ENCODE measurements at places on chromosomes 7 and 10.

GRCh38 chr10:123136806-123137642 lies 1.3 kb downstream of the HMX3 start:
- no peak for DNase-seq

GRCh38 chr10:93437946-93438612 lies 44.1 kb downstream of the MYOF start:
- no peak for DNase-seq

- no peak for DNase-seq
Measured at GRCh38 chr7:37786741-37787569, 61.4 kb upstream of the NME8 start.

- DNase-seq: no peak
Measured at GRCh38 chr7:94231305-94231704, 163.4 kb upstream of the COL1A2 start.

- DNase-seq: no peak
Measured at GRCh38 chr10:114550756-114551635, 107.1 kb downstream of the ABLIM1 start.

- no peak for DNase-seq
Measured at GRCh38 chr7:81370822-81371221, 399.0 kb downstream of the HGF start.

- DNase-seq: no peak
Measured at GRCh38 chr7:24025765-24026164, 258.2 kb upstream of the NPY start.

- no peak for DNase-seq
Measured at GRCh38 chr10:51445588-51445987, 253.8 kb downstream of the CSTF2T start.

DNA sequence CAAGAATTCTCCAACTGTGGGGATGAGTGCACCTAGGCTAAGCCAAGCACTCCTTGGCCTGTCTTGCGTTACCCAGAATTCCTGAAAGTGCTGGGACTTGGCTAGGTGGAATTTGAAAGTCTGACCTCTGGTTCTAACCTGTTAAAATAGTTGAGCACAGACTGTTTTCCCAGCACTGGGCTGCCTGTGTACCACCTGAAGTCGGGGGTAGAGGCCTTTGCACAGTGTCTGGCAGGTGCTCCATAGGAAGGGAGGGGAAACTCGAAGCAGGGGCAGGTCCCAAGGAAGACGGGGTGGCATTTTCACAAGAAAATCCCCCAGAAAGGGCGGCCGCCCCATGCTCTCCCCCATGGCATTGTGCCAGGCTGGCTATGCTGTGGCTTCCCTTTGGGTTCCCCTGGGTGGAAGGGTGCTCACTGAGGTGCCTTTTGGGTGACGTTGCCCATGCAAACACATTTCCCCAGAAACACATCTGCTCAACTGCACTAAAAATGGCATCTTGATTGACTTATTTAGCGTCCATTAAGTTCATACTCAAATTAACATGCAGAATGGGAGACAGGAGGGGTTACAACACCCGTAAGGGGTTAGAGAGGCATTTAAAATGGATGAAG lies 62.9 kb downstream of the SYPL1 start:
- DNase-seq: no peak

DNA sequence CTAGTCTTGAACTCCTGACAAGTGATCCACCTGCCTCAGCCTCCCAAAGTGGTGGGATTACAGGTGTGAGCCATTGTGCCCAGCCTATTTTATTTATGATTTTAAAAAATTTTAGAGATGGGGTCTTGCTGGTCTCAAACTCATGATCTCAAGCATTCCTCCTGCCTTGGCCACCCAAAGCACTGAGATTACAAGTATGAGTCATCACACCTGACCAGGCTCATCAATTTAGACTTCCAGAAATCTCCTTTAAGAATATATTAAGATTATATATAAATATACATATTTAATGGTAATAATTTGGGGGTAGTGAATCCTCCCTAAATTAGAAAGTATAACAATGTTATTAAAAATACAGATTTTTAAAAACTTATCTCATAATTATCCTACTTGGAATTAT lies 29.1 kb downstream of the LAMB1 start:
- no peak for DNase-seq

- no peak for DNase-seq
Measured at GRCh38 chr10:105207476-105207995, 566.4 kb downstream of the SORCS3 start.

- DNase-seq: no peak
Measured at GRCh38 chr7:52764492-52765169, 270.8 kb upstream of the POM121L12 start.

- no peak for DNase-seq
Measured at GRCh38 chr7:92730808-92731207, 105.6 kb downstream of the CDK6 start.

DNA sequence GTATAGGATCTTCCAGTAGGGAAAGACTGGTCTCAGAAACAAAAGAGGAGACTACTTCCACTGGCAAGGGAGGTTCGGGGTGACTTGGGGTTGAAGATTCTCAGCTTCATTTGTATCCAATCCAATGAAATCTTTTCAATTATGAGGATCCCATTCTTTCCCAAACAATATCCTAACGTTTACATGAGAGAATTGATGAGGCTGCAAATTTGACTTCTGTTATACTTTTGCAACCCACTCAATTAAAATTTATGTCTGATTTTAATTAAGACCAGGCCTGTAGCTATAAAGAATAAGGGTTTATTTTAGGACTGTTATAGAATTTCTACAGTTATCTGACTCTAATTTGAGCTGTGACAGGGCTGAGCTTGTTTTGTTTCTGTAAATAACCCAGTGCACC lies 251.5 kb downstream of the ANKRD7 start:
- no peak for DNase-seq

Data from stimulated activated CD4-positive, alpha-beta T cell treated with anti-CD3 and anti-CD28 coated beads, TNF-alpha, amount 100 ng/mL, for 24 hours (primary cell).